ENCODE measurements at places on chromosomes 1 and 21.

- DNase-seq = no peak
Measured at GRCh38 chr1:248802454-248802853, 23.3 kb downstream of the SH3BP5L start.

- no peak for DNase-seq
Measured at GRCh38 chr1:56222914-56223540, 356.3 kb downstream of the PLPP3 start.

- no peak for DNase-seq
Measured at GRCh38 chr1:13540866-13541265, 27.1 kb upstream of the LRRC38 start.

DNA sequence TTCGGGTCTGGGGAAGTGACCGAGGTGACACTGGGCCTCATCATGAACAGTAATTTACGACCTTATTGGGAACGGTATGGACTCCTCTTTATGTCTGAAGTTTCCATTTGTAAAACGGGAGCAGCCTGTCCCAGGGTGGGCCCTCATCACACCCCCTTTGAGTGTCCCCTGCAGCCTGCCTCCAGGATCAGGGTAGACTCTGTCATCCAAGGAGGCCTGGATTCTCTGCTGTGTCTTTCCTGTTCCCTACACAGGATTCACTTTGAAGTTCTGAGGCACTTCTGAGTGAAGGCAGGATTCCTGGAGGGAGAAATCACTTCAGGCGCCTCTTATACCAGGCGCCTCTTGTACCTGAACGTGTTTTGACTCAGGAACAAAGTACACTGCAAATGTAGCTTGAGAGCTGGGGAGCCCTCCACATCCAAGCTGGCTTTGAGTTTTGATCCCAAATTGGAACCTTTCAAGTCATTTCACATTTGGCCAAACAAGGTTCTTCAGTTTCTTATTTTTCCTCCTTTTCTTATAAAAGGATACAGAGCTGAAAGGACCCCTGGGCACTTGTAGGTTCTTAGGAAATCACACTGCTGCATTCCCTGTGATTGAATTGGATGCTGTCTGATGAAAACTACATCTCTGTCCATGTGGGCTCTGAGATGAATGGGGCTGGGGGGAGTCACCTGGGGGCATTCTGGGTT, 106.0 kb downstream of the SUSD4 start:
- DNase-seq = no peak

DNA sequence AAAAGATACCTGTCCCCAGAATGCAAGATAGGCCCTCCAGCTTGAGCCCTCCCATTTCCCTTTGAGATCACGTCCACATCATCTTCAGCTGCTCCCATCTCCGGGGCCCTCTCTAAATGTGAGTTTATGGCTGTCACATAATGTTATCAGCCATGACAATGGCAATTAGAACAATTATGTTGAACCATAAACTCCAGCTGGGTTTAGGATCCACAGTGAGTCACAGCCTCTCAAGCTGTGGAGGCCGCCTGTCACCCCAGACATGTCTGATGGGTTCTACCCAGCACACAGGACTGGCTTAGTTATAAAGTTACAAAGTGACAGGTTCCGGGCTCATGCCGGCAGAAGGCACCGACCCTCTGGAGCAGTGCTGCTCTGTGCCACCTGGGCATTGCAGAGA, 597.3 kb downstream of the PTPRU start:
- no peak for DNase-seq
